ENCODE measurements at places on chromosomes 7 and 10. TPM values are rescaled to one million over a fixed set of nuclear protein-coding genes. Genes with fewer than 3 reads are reported as not detected.
A peak's percentile ranks its signal among the peaks of the same experiment; 100 is the strongest.

DNA sequence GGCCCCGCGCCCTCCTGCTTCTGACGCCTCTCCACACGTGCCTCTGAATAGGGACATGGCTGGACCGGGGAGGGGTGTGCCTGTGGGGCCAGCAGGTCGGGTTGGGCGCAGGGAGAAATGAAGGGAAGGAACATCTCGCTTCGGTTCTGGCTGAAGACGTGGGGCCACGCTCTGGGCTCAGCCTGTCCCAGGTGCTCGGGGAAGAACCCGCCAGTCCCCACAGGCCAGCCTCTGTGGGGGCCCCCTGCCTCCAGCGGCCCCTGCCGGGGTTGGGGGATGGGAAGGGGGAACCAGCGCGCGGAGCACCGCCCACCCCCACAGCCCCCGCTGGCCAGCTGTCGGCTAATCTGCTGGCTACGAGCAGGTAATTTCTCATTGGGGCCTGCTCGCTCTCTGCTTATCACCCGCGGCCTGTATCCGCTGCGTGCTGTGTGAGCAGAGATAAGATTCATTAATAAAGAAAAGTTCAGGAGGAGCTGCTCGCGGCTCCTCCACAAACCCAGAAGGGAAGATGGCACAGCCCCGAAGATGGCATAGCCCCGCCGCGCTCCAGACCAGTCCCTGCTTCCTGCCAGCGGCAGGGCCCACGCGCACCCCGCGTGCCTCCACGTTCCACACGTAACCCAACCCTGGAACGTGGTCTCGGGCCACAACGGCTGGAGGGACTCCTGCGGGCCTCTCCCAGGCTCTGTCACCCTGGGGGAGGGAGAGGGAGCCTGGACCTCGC is 186.2 kb downstream of the ELFN1 start:
- DNase-seq: no peak

Gene VPS37D
- total RNA-seq: 3.7 TPM

DNA sequence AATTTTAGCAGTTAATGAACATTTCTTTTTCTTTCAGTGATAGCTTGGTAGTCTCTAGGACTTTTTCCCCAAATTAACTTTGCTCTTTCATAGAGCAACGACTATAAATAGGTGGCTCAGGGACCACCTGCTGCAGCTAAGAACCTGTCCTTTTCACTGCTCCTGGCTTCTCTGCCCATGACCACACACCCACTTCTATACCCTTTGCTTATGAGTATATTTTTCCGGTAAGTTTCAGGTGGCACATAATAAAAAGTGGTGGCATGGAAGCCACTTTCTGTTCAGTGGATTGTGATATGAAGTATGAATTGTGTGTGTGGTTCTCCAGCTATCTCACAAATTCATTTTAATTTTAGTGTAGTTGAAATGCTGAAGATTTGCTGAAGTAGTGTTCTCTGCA is 1.2 kb downstream of the ING3 start:
- DNase-seq: no peak

DNA sequence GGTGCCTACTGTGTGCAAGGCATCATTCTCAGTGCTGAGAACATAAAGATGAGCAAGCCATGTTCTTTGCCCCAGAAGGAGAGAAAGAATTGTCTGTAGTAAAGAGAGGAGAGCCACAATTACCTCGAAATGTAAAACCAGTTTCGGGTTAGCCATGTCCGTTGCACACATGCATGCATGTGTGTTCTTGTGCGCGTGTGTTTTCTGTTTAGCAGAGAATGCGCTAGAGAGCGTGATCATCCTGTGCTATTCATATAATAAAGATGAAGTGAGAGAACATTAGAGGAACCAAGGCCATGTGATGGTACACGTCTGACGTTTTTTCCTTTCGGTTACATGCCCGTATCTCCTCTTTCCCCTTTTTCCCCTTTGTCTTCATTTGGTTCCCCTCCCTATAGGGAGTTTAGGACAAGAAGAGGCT is 158.2 kb downstream of the CELF2 start:
- no peak for DNase-seq

GRCh38 chr7:155962191-155962967 is 150.1 kb upstream of the SHH start:
- peak; percentile 97 for DNase-seq
